Left cardiac atrium (tissue), 4 donors: ENCODE measurements at places on chromosomes 4 and X. TPM values are rescaled to one million over a fixed set of nuclear protein-coding genes. Genes with fewer than 3 reads are reported as not detected.

The TMPRSS11D gene
- total RNA-seq: not detected

The RRH gene
- total RNA-seq: not detected

The CXCL6 gene
- 1.1 TPM for total RNA-seq

The MMGT1 gene
- total RNA-seq: 27.2 TPM

The SFRP2 gene
- 3.3 TPM for total RNA-seq
